ENCODE measurements at places on chromosomes 5 and 9.

DNA sequence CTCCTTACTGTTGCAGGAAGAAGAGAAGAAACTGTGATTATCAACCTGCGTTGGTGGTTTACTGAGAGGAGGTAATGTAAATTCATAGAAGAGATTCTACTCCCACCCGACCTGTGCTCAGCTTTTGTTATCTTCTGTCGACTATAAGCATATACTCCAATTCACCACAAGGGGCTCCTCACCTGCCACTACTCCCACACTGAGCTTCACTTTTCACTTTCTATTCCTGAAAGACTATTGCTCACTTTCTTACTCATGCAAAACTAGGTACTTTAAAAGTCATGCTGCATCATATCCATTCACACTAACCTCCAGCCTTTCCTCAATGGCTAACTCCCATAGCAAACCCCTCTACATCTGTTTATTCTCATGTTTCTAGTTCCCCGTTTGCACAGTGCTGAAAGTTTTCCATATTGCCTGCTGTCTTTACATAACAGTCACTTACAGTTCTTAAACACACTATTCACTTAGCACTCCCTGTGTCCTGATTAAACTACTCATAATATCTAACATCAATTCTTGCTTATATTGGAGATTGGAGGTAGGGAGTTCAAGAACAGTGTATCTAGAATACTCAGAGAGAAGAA is 1062.6 kb downstream of the NR2F1-AS1 start:
- no peak for DNase-seq

DNA sequence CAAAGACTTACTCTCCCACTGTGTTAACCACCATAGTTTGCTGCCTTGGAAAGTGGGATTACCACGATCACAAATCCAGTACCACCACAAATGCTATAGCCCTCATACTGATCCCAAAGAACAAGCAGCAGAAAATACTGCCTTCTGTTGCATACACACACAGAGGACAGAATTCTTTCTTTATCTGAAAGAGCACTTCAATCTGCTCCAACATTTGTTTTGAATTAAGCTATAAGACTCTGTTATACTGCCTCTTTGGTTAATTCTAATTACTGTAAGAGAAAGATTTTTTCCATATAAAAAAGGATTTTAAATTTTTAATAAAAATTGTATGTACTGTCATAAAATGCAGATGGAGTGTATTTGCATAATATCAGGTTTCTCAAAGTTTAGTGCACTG is 69.8 kb downstream of the YIPF5 start:
- no peak for DNase-seq

- no peak for DNase-seq
Measured at GRCh38 chr9:17928768-17929167, 349.9 kb downstream of the SH3GL2 start.

- DNase-seq: no peak
Measured at GRCh38 chr5:91787718-91788117, 404.6 kb upstream of the ARRDC3 start.

GRCh38 chr5:146880966-146881365 is 2.4 kb upstream of the PPP2R2B start:
- DNase-seq: no peak

DNA sequence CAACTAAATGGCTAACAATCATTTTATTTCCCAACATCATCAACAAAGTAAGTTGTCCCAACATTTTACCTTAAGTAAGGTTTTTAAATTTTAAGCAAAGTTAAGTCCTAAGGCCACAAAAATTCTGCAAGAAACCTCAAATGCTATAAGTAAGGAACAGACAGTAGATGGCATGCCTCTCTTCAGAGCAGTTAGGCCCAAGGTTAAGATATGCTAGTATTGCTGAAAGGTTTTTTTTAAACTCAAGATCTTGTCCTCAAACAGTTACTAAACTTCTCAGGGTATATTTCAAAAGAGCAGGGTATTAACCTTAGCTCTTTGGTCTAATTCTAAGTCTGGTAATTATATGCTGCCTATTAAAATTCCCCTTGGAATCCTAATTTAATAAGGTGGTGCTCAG is 35.1 kb downstream of the PJA2 start:
- no peak for DNase-seq

DNA sequence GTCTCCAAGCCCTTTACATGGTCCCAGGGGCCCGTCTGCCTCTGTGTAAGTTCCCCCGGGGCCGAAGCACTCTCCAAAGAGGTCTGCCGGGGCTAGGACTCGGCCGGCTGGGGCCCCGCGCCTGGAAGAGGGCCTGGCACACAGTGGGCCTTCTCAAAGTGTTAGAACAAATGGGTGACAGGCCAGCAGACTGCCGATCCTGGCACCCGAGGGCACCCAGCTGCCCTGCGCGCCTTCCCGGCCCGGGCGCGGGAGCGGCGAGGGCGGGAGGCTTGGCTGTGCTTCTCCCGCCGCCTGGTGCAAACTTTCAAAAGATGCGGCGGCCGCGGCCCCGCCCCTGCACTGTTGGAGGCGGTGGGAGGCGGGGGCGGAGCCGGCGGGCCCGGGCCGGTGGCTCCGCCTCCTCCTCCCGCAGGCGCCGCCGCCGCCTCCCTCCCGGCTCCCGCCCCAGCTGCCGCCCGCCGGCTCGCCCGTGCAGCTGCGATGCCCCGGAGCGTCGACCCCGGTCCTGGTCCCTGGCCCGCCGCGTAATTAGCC is at the start of gene NEURL1B:
Gene NEURL1B (plus strand): TSS at position 442 of the 537 bp plus-strand sequence. CDS start 144 bp downstream, outside the sequence.
- no peak for DNase-seq

- no peak for DNase-seq
Measured at GRCh38 chr9:101737705-101738565, 512 bp downstream of the GRIN3A start.

GRCh38 chr5:137486707-137487106 is 12.4 kb downstream of the SPOCK1 start:
- no peak for DNase-seq

DNA sequence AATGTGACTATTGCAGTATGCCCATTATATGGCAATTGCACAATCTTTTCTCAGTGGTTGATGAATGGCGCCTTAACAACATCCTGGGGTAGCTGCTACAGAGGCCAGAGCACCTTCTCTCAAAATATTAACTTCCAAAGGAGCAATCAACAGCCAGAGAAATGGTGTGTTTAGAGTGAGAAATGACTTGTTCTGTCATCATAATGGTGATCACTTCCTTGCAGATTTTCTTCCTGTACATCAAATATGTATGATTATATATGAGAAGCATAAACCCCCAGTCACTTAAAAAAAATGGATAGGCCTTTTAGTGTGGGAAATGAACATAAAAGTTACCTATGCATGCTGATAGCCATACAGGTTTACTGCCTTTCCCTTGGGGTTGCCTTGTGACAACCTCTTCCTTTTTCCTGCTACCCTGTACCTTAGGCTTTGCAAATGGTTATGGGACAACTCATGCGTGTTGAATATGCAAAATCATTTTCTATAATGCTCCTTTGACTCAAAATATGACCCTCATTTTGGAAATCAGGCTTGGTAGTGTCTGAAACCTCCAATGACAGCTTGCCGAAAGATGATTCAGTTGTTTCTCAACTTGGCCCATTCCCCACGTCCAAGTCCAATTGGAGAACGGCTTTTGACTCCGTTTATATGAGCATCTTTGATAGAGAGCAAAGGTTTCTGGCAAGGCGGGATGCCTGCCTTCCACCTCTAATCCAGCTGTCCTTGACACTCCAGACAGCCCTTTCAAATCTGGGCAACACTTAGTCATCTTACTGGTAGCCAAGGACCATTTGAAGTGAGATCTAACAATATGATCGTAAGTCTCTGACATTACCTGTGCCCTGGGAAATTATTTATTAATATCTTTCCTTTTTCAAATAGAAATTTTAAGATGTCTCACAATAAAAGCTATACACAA is 69.3 kb downstream of the SLC1A1 start:
- DNase-seq: no peak

DNA sequence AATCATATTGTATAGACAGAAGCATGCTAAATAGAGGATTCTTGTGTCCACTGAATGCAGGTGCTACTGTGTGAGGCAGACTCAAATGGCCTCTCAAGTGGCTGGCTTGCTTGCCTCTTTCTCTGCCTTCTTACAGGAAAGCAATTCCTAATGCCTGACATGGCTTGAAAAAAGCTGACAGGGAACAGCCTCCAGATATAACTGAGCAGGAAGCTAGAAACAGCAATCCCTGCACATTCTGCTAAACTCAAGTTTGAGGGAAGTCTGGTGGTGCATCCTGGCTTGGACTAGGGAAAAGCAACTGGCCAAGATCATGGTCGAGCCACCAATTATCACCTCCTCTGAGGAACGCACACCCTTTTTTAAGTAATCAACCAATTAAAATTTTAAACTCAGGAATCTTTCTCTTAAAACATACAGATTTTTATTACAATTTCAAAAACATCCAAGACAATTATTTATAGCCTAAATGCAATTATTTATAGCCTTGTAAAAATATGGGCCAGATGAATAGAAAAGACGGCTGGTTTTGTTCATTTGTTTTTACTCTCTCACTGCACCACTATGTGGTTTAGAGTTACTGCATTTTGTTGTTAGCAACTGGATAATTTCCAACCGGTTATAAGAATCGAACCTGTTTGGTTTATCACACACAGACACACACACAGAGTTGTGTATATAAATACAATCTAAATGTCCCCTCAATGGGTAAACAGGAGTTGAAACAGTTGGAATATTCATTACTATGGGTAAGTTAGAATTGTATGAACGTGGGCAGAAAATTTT is 290.9 kb upstream of the ANKRD55 start:
- DNase-seq: no peak

DNA sequence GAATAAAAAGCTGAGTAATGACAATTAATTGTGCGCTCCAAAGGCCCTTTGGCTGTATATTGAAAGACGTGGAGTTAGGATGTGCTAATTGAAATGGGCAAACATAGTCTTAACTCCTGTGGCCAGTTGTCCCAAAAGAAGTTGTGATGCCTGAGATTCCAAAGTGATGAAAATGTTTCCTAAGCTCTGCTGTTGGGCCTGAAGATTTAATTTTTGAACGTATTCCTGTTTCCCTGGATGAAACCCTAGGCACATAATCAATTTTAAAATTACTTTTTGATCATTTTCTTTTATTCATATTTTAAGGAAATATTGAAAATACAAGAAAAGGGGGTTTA is 87.9 kb downstream of the PRDM6 start:
- DNase-seq: no peak

- DNase-seq: no peak
Measured at GRCh38 chr5:68087866-68088265, 127.7 kb upstream of the PIK3R1 start.

DNA sequence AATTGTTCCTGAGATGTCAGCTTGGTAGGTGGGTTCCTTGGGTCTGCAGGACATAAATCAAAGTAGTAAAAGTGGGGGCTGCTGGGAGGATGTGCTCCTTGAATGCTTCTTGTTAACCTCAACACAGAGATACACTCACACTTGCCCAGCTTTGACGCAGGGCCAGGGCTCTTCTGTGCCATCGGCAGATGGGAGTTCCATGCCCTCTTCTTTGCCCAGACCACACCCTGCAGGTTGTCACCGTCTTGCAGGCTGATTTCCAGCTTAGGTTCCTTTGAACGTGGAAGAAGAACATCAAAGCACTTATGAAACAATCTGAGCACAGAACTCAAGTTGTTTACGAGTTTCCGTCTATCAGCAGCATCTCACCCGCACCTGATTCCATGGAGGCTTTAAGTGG is 11.0 kb downstream of the DBH start:
- DNase-seq: no peak

DNA sequence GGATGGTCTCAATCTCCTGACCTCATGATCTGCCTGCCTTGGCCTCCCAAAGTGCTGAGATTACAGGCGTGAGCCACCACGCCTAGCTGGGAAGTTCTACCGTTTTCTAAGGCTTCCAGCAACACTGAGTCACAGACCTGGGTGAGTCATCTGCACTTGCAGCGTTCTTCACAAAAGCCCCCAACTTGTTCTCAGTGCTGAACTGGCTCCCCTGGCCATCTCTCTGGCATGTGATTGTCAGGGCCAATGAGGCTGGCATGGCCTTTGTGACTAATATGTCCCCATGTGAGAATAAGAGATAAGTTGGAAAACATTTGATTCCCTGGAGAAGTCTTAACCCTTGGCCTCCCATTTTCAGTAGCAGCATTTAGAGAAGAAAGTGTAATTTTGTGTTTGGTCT is 124.4 kb downstream of the WDR41 start:
- DNase-seq: no peak

DNA sequence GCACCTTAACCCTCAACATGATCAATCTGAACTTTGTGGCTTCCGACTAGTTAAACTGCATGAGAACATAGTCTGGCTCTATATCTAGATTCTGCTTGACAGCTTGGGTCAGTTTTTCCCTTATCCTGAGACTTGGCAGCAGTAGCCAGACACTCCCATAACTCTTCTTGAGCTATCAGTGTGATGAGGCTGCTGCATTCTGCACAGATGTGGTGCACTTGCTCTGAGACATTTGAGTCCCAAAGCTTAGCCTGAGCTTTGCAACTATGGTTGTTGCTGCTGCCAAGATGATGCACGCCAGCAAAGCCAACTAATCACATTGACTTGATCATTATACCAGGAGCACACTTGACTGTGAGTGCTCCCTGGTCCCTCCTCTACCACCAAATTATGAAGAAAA is 36.2 kb downstream of the MOCS2 start:
- no peak for DNase-seq

DNA sequence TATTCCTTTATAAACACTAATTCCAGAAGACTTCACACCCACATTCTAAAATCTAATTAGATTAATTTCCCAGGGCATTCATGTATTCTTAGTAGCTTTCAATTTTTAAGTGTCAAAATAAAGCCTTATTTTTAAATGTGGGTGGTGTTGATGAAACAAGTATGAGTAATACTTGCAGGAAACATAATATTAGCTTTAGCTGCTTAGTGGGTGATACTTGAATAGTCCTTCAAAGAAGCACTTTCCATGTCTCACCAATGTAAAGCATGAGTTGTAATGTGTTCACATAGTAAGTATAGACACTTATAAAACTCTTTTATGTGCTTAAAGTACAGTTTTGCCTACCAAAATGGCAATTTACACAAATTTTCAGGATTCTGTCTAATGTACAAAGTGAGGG is 6.9 kb downstream of the FNBP1 start:
- DNase-seq: no peak

- DNase-seq: no peak
Measured at GRCh38 chr9:15295761-15296405, 11.1 kb downstream of the TTC39B start.

- no peak for DNase-seq
Measured at GRCh38 chr5:127834094-127834531, 130.9 kb downstream of the CCDC192 start.

- no peak for DNase-seq
Measured at GRCh38 chr5:136162008-136162407, 29.4 kb downstream of the SMAD5 start.

DNA sequence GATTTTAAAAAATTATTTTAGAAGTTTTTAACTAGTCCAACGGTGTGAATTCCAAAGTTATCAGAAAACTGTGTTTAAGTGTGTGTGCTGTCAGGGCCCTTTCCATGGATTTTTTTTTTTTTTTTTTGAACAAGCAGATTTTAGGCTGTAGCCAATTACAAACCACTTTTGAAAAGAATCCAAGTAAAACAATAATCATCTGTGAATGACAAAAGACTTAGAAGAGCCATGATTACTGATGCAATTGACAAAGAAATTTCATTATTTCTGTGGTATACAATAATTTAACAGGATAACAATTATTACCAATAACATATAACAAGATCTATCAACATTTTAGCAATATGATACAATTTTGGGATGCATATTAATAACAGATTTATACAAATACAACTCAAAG is 16.2 kb upstream of the PAIP1 start:
- no peak for DNase-seq
